ENCODE measurements at places on chromosomes 16 and 17.

DNA sequence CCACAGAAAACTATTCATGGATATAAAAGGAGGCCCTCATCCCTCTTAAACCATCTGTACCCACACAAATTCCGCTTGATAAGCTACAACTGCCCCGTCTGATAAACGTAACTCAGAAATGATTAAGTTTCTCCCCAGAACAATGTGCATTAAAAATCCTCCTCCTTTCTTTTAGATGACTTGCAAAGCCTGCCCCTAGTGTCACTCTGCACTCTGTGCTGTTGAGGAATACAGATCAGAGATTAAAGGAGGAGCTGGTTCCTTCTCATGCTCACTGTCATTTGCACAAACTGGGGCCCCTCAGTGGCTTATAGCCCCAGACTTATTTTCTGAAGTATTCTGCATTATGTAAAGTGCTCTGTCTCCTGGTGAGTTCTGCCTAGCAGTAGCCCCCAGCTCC lies 33.3 kb downstream of the CDRT15 start:
- no peak for DNase-seq

- no peak for DNase-seq
These were observed 224.5 kb downstream of the ZNF423 start for GRCh38 chr16:49631187-49632041.

DNA sequence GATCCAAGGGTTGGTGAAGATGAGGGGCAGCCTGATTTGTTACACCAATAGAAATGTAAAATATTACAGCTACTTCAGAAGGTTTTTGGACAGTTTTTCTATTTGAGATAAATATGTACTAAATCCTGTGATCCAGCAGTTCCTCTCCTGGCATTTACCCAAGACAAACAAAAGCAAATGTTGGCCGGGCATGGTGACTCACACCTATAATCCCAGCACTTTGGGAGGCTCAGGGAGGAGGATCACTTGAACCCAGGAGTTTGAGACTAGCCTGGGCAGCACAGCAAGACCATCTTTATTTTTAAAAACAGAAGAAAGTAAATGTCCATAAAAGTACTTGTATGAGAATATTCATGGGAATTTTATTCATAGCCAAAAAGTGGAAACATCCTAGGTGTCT lies 64.8 kb upstream of the MRC2 start:
- DNase-seq, result peak; percentile 40

DNA sequence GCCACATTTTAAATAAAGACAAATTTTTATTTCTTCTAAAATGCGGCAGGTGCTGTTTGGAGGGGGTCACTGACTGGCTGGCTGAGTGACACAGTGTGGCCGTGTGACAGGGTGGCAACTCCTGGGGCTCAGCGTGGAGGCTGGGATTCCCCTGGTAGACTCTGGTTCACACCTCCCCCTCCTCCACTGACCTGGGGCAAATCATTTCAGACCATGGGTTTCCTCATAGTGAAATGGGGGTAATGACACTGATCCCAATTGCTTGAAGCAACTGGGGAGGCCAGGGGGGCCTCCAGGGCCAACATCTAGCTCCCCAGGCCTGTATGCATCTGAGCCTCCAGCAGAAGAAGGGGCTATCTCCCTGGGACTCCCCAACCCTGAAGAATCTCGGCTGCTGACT lies 6.6 kb downstream of the HSD11B2 start:
- DNase-seq, result no peak

DNA sequence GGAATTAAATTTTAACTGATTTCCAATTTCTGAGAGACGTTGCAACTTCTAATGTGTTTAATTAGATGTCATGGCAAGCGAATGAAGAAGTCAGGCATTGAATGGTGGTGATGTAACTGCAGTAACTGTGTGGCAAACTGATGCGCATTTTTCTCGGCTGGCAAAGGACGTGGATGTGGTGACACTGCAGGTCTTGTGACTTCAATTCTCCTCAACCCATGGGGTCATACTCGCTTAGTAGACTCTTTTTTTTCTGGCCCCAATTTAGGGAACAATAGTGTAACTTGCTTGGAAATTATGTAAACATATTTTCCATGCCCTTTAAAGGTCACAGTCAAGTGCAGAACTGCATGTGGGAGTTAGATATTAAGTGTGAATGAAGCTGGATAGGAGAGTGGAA lies 1.9 kb upstream of the FAM20A start:
- no peak for DNase-seq

DNA sequence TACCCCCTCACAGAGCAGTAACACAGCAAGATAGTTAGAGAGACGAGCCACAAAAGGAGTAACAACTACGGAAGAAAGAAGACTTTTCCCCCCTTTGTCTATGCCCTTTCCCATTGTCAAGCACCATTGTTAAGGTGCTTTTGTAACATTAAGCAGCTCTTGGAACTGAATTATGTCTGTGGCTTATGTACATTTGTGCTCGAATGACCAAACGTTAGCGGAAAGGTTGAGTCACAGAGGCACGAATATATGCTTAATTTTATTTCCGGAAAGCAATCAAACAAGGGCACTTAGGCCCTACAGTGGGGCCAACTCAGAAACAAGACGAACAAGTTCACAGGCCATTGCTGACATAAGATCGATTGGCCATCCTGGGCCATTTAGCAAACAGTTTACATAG lies 109.5 kb downstream of the ANKFN1 start:
- DNase-seq, result no peak

DNA sequence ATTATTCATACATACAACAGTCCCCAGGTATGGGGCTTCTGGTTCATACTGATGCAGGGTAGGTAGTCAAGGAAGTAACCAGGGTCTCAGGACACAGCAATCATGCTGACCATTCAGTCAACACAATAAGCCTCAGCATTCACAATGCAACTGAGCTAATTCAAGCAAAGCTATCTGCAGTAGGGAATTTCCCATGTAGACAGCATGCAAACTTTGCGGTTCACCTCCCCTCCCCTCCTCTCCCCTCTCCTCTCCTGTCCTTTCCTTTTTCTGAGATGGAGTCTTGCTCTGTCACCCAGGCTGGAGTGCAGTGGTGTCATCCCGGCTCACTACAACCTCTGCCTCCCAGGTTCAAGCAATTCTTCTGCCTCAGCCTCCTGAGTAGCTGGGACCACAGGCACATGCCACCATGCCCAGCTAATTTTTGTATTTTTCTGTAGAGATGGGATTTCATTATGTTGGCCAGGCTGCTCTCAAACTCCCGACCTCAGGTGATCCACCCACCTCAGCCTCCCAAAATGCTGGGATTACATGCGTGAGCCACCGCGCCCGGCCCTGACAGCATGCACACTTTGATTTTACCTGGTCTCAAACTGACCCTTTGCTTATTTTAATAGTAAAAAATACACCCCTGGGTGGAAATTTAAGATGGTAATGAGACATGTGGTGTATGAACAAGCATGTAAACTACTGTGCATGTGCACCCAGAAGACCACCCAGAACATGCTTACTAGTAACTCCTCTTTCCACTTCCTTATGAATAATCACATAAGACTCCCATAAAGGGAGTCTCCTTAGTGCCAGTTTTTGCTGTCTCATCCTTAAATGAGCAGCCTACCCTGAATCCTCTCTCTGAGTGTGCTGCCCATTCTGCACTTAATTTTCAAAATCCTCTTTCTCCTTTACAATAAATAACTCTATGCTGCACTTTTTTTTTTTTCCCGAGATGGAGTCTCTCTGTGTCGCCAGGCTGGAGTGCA lies 9.3 kb upstream of the RNF135 start:
- no peak for DNase-seq

GRCh38 chr17:17492571-17492970 lies 3.6 kb downstream of the RASD1 start:
- DNase-seq, result no peak

DNA sequence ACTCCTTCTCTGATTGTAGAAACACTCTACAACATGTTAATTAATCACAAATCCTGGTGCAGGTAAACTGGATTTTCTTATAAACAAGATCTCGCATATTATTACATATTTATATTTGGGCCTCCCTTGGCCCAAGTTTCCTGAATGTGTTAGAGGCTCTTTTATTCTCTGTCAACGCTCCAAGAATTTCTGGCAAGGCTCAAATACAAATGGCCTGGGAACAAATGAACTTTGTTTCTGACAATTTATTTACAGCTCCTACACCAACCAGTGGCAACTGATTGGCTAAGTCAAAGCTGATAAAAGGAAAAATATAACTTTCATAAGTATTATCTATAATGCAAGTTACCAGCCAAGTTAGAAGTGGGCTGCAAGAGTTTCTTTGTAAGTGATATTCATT lies 64.9 kb upstream of the CORO6 start:
- DNase-seq, result no peak

- DNase-seq, result no peak
These were observed 6.8 kb upstream of the FOXN1 start for GRCh38 chr17:28499364-28499664.

- DNase-seq, result no peak
These were observed 55.1 kb upstream of the CORO6 start for GRCh38 chr17:29677824-29678223.

GRCh38 chr16:77223184-77223583 lies 24.0 kb downstream of the SYCE1L start:
- DNase-seq, result peak; percentile 4

GRCh38 chr17:43442711-43443110 lies 41.1 kb upstream of the DHX8 start:
- DNase-seq, result no peak

DNA sequence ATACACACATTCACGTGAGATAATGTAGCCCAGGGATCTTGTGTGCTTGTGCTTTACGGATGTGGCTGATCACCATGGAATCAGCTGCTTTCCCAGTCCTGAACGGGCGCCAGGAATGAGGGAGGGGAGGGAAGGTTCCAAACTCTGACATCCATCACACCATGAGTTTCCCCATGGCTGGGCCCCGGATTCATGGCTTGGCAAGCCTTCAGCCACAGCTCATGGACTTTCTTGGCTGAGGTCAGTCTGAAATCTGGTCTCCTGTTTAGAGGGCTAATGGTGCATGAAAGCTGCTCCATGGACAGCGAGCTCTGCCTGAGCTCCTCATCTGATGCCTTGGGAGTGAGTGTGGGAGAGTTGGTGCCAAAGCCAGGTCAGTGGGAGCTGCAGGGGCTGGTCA lies 767.6 kb upstream of the EEF2KMT start:
- no peak for DNase-seq

DNA sequence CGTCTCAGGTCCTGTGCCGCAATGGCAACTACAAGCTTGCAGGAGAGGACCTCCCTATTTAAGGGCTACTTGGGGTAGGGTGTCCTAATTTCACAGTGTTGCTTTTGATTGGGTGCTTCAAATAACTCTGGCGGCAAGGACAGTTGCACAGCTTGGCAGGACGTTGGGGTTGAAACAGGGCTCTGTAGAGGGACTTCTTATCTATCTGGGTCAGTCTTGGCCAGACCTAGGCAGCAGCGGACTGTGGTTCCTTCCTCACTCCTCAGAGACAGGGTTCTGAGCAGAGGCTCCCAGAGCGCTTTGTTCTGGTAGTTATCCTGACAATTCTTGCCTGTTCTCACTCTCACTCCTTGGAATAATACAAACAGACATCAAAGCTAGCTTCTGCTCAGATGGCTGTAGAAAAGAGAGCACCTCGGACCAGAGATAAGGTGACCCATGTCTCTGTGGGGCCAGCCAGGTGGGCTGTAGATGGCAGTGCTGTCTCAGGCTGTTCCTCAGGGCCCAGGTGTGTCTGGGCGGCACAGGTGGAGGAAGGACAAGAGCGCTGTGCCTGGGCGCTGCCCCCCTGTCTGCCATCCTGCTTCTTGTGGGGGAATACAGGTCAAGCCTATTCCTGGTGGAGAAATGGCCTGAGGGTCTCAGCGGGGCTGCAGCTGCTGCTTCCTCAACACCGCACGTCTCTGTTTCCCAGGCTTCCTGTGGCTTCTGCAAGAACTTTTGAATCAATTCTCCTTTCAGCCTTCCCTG lies 61.0 kb downstream of the PLD6 start:
- no peak for DNase-seq

DNA sequence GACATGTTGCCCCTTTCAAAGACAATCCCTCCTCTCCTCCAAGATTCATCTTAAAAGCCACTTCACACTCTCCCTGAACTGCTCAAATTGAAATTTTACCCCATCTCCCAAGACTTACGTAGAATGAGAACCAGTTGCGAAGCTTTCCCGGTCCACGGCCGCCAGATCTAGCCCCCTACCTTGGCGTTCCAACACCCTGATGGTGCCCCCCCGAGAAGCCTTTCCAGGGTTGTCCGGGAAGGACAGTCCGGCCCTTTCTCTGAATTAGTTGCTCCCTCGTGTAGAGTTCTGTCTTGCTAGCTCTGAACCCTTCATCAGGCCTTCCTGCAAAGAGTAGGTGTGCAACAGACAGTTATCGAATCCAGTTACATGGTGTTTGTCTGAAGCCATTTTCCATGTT lies 60.0 kb upstream of the DNAH17 start:
- DNase-seq, result no peak

DNA sequence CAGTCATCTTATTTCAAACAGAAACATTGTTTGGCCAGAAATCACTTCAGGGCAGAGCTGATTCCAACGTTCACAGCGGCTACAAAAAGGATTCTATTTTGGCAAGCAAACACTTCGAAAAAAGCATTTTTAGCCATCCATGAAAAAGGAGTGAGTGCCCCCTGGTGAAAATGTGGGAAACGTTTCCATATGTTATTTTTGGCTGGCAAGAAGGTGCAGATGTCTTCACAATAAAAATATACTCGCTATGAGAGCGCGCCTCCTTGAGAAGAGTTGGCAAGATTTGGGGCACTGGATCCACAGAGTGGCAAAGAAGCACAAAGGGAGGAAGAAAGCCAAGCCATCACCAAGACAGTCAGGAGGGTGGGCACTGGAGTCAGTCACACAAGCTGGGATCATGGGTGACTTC lies 191.1 kb downstream of the CHD9NB start:
- DNase-seq, result no peak

DNA sequence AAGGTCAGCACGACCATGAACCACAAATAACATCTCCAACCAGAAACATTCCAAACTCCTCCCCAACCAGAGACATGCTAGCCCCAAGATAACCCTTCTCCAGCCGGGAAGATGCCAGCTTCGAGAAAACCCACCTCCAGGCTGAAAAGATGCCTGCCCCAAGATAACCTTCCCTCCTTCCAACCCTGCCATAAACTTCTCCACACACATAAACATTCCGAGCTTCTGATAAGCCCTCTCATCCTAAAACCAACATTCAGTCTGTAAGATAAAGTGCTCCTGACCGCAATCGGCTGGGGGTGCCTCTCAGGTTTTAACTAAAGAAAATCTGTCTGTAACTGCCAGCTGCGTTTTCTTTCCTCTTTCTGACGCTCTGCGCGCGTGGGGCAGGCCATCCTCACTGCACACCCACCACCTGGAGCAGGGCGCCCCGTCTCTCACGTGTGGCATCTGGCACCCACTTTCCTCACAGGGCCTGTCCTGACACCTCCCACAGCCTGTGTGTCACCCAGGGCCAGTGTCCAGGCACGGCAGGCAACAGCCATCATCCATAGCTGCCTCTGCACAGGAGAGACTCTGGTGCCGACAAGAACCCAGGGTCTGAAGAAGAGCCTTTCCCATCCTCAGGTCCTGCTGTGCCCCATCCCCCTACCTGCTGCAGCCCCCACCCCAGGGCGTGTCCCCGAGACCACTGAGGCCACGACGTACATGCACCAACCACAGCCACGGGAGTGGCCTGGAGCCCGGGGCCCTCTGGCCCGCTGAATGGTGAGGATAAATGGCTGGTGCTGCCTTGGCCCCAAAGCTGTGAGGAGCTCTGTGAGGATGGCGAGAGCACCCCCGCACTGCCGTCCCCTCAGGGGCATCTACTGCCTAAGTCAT lies 3.7 kb downstream of the TEPSIN start:
- no peak for DNase-seq

Data from SW 1271 (cell line).